ENCODE measurements at places on chromosomes 3 and 15.

DNA sequence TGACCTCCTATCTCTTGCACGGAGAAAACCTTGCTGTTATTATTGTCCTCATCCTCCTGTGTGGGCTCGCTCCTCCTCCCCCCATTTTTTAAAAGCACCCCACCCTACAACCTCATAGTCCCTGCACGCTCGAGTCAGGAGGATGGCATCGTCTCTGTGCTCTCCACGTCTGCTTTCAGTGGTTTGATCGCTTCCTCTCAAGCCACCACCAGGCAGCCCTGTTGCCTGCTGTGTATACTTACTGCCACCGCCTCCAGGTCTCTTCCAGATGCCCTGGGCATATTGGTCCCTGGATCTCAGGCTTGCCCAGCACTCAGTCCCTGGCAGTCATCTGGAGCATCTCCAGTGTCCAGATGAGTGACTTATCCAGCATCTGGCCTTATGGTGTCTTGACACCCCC is 42.1 kb upstream of the GCNT3 start:
- DNase-seq: no peak

GRCh38 chr3:18349197-18349798 is 75.8 kb downstream of the SATB1 start:
- DNase-seq: no peak

DNA sequence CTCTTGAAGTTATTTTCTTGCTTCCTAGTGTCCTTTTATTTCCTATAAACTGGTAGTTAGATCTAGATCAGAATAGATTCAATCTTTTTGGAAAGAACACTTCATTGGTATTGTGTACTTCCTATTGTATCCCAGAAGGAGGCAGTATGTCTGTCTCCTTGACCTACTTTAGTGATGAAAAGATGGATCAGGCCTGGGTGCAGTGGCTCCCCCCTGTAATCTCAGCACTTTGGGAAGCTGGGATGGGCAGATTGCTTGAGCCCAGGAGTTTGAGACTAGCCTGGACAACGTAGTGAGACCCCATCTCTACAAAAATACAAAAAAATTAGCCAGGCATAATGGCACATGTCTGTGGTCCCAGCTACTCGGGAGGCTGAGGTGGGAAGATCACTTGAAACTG is 12.0 kb downstream of the BSN start:
- no peak for DNase-seq

GRCh38 chr3:34012102-34012461 is 213.7 kb downstream of the PDCD6IP start:
- DNase-seq: peak; percentile 86

DNA sequence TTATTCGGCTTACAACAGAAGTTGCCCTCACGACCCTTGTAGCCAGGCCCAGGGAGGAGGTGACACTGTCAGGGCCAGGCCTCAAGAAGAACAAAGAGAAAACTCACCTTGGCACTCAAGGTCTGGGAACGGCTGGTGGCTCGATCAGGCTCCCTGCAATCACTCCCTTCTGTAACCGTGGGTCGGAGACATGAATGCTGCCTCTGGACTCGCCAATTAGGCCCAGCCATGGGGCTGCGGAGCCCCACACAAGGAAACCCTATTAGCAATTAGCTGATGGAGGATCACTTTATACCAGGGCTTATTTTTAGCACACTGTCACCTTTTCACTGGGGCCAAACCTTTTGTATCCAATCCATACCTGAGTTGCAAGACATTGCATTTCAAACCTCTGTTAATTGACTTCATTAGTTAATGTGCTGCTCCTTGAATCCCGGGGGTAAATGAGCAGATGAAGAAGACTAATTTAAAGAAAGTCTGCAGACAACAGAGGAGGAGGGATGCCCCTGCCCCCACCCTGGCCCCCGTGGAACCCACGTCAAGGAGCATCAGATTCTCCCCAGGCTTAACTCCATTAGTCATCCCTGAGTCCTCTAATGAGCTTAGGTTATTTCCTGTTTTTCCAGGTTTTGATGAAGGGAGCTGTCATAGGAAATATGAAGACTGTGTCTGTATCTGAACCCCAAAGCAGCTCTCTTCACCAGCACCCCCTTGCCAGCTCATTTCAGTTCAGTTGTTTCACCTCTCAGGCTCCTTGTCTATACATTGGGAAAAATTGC is 255.3 kb downstream of the RORA start:
- DNase-seq: peak; percentile 56

GRCh38 chr3:12334786-12335185 is 45.9 kb downstream of the PPARG start:
- DNase-seq: no peak

DNA sequence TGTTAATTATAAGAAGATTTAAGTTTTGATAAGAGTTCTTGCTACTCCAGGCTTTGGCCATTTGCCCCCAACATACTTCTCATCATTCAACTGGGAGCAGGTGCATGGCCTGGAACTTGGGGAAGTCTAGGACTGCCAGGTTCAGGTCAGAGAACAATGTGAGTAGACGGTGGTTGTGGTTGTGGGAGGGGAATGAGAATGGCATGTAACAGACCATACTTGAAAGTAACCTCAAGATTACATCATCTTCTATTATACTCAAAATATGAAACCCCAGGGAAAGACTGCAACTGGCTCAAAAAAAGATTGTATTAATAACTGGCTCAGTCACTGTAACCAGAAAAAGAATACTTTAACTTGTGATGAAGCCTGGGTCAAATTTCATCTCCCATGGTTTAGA is 364.9 kb upstream of the DPPA4 start:
- no peak for DNase-seq

- no peak for DNase-seq
These were observed 251.2 kb upstream of the VEPH1 start for GRCh38 chr3:157754451-157754850.
